Vein endothelial cell (primary cell): ENCODE measurements at places on chromosomes 16 and 17. TPM values are rescaled to one million over a fixed set of nuclear protein-coding genes. Genes with fewer than 3 reads are reported as not detected.

Gene SNN
- 30.7 and 43.4 TPM in 2 replicates for total RNA-seq

Gene ADAD2
- 0.10 TPM in 1 of 2 replicates, not detected in the other for total RNA-seq

Gene CCL23
- 0.98 and 6.4 TPM in 2 replicates for total RNA-seq

Gene MAPT
- under 0.01 TPM in 2 replicates for total RNA-seq

Gene KRT33A
- total RNA-seq: not detected in 2 replicates

Gene GP1BA
- total RNA-seq: not detected in 2 replicates

Gene TRAF7
- 117 and 169 TPM in 2 replicates for total RNA-seq

Gene HMOX2
- total RNA-seq: 143 and 164 TPM in 2 replicates

Gene CIITA
- 0.10 TPM in 1 of 2 replicates, not detected in the other for total RNA-seq

Gene MRPL28
- 91.2 and 127 TPM in 2 replicates for total RNA-seq

Gene TP53TG3
- not detected in 2 replicates for total RNA-seq

Gene NKD1
- total RNA-seq: under 0.01 TPM in 1 of 2 replicates, not detected in the other

Gene PYY
- total RNA-seq: 0.33 TPM in 1 of 2 replicates, not detected in the other

Gene DNAI2
- not detected in 2 replicates for total RNA-seq

Gene NXPH3
- 1.4 and 1.6 TPM in 2 replicates for total RNA-seq

Gene CCL1
- not detected in 2 replicates for total RNA-seq

Gene ACADVL
- total RNA-seq: 200 and 286 TPM in 2 replicates

Gene NOL3
- 7.0 and 8.8 TPM in 2 replicates for total RNA-seq
